ENCODE measurements at places on chromosomes 4 and X.

GRCh38 chrX:120402369-120402768, 40.5 kb downstream of the ATP1B4 start:
- DNase-seq, result no peak

DNA sequence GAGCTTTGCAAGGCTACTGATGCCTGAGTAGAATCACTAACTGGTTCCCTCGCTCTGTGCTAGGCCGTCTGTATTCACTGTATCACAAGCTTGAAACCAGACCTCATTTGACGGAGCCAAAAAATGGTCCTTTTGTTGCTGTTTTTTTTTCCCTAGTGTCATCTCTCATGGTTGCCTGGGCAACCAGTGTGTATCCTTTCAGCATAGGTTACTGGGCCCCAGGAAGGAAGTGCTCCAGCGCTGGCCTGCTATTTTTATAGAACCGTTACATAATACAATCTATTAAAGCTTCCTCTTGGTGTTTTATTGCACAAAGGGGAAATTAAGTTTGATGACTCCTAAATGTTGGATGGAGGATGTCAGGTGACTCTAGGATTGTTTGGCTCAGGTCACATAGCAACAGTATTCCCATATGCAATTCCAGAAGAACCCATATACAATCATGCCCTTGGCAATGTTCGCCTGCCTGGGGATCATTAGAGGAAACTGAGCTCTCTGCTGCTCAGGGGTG, 220.4 kb downstream of the SPRY1 start:
- DNase-seq, result peak; percentile 23

- DNase-seq, result no peak
Observed at GRCh38 chr4:138977524-138977923, 38.1 kb upstream of the NOCT start.

DNA sequence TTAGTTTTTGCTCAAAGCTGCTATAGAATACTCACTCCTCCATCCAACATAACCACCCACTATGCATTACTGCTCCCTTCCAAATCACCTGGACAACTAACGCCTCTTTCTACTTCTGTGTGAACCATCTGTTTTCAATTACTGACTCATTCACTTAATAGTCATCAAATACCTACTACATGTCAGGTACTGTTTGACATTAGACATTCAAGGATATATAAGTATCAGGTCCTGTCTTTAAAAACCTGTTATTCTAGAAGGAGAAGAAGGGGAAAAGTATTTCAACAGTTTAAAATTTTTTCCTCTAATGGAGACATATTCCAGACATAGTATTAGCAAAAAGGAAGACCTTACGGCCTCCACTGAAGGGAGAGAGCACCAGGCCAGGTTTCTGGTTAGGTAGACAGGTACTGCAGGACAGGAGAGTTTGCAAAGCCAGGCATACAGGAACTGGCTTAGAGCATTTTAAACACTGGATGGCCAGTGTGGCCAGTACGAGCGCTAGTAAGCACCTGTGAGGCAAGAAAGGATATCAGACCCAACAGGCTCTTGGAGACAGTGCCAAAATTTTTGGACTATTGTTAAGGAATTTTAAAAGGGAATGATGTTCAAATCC, 39.0 kb downstream of the SH3RF1 start:
- DNase-seq, result no peak

- DNase-seq, result peak; percentile 77
Observed at GRCh38 chrX:153971450-153972367, at the start of gene HCFC1. TSS of gene HCFC1 (minus strand) at chrX:153971818. CDS start at chrX:153970840, 978 bp downstream.

- no peak for DNase-seq
Observed at GRCh38 chrX:120366794-120367193, 4.9 kb downstream of the ATP1B4 start.

DNA sequence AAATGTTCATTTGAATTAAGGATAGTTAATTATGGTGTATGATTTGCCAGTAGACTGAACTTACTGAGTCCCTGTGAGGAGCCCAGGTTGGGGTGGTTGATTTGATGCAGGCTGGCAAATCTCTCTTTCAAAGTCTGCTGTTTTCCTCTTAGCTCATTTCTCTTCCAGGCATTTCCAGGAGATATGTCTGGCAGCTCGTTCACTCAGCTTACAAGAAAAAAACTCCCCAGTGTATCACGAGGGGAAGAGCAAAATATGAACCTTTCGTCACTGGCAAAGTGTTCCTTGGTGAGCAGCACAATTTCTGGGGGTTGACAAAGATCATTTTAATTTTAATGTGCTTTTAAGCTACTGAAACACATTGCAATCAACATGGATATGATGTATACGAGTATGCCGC, 244.2 kb downstream of the CBLL2 start:
- no peak for DNase-seq

Measured in AG09319 (cell line).